ENCODE measurements at places on chromosomes 3 and 15. TPM values are rescaled to one million over a fixed set of nuclear protein-coding genes. Genes with fewer than 3 reads are reported as not detected.

DNA sequence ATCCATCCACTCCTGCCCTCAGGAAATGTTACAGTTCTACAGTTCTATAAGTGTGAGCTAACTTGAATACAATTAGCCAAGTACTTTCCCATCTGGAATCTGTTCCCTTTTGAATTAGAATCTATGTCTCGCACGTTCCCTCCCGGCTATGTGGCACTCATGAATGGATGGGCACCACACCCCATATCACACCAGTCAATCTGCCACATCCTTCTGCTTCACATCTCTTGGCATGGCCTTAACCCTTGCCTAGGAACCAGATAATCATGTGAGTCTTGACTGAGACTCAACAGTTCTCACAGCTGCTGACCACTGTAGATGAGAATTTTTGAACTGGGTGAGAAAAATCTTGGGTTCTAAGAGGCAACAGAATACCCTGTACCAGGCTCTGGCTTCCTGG lies 180.2 kb downstream of the TNIK start:
- no peak overlapping the region for H3K27ac ChIP-seq
- no peaks in the 10 kb centered on the region for H3K36me3 ChIP-seq
- no peaks in the 10 kb centered on the region for H3K4me1 ChIP-seq

Gene SKOR1
- total RNA-seq: not detected

GRCh38 chr3:196341137-196341536 lies 2.9 kb upstream of the TM4SF19 start:
- no peak overlapping the region for H3K4me3 ChIP-seq
- H3K27ac ChIP-seq: no peak overlapping the region
- H3K4me1 ChIP-seq: no peaks in the 10 kb centered on the region
- no peaks in the 10 kb centered on the region for H3K27me3 ChIP-seq
- no peak for DNase-seq

Gene OR5K2
- not detected for total RNA-seq

GRCh38 chr3:16849229-16849628 lies 35.5 kb upstream of the PLCL2 start:
- no peaks in the 10 kb centered on the region for H3K36me3 ChIP-seq
- H3K27me3 ChIP-seq: no peaks in the 10 kb centered on the region
- peaks cover 7% of the 10 kb centered on the region for H3K4me1 ChIP-seq
- no peak overlapping the region for H3K27ac ChIP-seq
- DNase-seq: no peak

- no peak overlapping the region for H3K4me3 ChIP-seq
- no peak for DNase-seq
- H3K4me1 ChIP-seq: no peaks in the 10 kb centered on the region
These were observed 6.5 kb upstream of the COL7A1 start for GRCh38 chr3:48601622-48601994.

GRCh38 chr3:36405190-36405589 lies 24.9 kb downstream of the STAC start:
- H3K36me3 ChIP-seq: no peaks in the 10 kb centered on the region
- no peak for DNase-seq
- no peak overlapping the region for H3K4me3 ChIP-seq
- H3K27me3 ChIP-seq: no peaks in the 10 kb centered on the region
- H3K4me1 ChIP-seq: no peaks in the 10 kb centered on the region
- H3K27ac ChIP-seq: no peak overlapping the region

GRCh38 chr15:60511351-60512031 lies 32.5 kb upstream of the ICE2 start:
- peaks cover 40% of the 10 kb centered on the region for H3K4me1 ChIP-seq
- H3K4me3 ChIP-seq: no peak overlapping the region
- DNase-seq: no peak
- no peak overlapping the region for H3K27ac ChIP-seq

All from right atrium auricular region (tissue), 2 donors.